ENCODE measurements at places on chromosomes 16 and 17.

GRCh38 chr17:80926591-80927250, 64.9 kb upstream of the CHMP6 start:
- DNase-seq = no peak

GRCh38 chr16:705431-706188, at the start of gene FBXL16:
Gene FBXL16, minus strand, starts transcription at chr16:705801. Its CDS starts 8,396 bp downstream, at chr16:697405.
- DNase-seq = no peak

GRCh38 chr17:53687324-53687723, 135.4 kb upstream of the KIF2B start:
- DNase-seq = no peak

- DNase-seq = no peak
These were observed 387.1 kb upstream of the TNRC6C start for GRCh38 chr17:77571155-77571981.

GRCh38 chr17:45171338-45172231, 9.9 kb downstream of the HEXIM2 start:
- no peak for DNase-seq

- peak; percentile 57 for DNase-seq
These were observed at the start of gene ACTG1 for GRCh38 chr17:81512562-81513371. Gene ACTG1, minus strand, starts transcription at chr17:81512799. Its CDS starts 445 bp downstream, at chr17:81512354.

GRCh38 chr17:10899281-10899680, 61.4 kb upstream of the PIRT start:
- no peak for DNase-seq

GRCh38 chr16:52256310-52257078, 290.4 kb downstream of the TOX3 start:
- DNase-seq = no peak

DNA sequence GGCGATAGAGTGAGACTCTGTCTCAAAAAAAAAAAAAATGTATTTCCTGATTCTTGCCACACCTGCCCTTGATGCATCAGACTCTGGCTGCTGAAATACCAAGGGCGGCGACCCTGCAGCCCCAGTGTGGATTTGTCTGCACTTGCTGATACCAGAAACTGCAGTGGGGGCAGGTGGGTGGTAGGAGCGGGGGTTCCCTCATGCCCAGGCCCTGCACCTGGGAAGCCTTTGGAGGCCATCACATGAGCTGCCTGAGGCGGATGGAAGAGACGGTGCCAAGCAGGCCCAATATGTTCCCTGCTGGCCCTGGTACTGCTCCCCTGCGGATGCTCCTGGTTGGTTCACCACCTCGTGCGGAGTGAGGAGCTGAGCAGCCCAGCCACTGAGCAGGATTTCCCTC, 50.6 kb downstream of the MARF1 start:
- DNase-seq = no peak

DNA sequence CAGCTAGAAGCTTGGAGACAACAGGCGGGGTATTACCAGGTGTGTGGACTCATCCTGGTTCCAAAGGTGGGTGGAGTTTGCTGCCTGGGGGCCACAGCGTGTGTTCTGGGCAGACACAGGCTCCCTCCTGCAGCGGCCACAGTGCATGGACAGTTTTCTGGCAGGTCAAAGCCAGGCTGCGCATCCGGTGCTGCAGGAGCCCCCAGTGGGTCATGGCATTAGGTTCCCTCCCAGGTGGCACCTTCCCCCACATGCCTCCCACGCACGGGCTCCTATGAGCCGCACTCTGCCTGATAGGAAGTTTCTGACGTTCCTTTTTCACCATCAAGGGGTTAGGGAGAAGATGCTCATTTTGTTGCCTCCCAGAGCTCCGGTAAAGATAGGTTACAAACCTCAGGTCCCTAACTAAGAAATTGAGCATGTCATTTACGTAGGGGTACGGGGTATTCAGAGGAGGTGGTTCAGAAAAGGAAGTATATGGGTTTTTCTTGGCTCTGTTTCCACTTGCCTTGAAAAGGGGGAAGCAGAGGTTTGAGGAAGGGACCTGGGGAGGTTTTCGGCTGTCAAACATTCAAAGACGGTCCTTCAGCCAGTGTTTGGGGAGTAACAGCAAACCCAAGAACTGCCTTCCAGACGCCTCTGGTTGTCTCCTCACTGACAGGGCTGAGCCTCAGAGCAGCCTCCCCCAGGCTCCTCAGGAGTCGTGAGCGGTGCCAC, 32.7 kb upstream of the NAT9 start:
- DNase-seq = no peak

DNA sequence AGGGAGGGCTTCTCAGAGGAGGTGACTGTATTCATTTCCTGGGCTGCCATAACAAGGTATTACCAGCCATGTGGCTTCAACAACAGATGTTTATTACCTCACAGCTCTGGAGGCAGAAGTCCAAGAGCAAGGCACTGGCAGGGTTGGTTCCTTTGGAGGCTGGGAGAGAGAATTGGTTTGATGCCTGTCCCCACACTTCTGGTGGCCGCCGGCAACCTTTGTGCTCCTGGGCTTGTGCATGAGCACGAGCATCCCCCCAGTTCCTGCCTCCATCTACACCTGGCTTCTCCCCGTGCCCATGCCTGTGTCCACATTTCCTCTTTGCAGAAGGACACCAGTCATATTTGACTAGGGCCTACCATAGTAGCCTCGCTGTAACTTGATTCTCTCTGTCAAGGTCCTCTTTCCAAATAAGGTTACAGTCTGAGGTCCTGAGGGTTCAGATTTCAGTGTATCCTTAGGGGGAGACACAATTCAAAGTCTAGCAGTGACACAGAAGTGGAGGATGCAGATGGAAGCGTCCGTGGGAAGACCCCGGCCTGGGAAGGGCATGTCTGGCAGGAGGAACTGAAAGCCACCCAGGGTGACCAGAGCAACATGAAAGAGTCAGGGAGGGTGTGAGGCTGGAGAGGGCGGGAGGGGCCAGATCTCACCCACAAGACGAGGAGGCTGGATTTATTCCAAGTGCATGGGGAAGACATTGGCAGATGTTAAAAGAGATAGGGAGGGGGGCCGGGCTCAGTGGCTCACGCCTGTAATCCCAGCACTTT, 188.2 kb upstream of the HSBP1 start:
- DNase-seq = no peak

GRCh38 chr16:57341062-57341440, 17.5 kb upstream of the CCL22 start:
- no peak for DNase-seq

GRCh38 chr17:10105513-10106001, 92.8 kb downstream of the GAS7 start:
- DNase-seq = no peak

GRCh38 chr17:9381068-9381467, 194.6 kb downstream of the STX8 start:
- no peak for DNase-seq

GRCh38 chr16:65624229-65624628, 502.4 kb upstream of the CDH11 start:
- no peak for DNase-seq

DNA sequence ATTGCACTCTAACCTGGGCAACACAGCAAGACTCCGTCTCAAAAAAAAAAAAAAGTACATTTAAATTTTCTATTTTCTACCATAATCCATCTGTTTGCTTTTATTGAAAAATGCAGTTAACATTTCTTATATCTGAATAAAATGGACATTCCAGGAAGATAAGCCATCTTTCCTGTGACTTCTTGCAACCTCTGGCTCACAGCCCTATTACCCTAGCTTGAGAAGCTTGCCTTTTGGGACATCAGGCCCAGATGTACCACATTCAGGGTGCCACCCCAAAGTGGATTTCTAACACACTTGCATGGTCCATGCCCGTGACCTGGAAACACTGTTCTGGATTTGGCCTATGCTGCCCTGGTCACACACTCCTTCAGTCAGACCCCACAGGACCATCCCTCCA, 30.1 kb upstream of the DDX52 start:
- no peak for DNase-seq

DNA sequence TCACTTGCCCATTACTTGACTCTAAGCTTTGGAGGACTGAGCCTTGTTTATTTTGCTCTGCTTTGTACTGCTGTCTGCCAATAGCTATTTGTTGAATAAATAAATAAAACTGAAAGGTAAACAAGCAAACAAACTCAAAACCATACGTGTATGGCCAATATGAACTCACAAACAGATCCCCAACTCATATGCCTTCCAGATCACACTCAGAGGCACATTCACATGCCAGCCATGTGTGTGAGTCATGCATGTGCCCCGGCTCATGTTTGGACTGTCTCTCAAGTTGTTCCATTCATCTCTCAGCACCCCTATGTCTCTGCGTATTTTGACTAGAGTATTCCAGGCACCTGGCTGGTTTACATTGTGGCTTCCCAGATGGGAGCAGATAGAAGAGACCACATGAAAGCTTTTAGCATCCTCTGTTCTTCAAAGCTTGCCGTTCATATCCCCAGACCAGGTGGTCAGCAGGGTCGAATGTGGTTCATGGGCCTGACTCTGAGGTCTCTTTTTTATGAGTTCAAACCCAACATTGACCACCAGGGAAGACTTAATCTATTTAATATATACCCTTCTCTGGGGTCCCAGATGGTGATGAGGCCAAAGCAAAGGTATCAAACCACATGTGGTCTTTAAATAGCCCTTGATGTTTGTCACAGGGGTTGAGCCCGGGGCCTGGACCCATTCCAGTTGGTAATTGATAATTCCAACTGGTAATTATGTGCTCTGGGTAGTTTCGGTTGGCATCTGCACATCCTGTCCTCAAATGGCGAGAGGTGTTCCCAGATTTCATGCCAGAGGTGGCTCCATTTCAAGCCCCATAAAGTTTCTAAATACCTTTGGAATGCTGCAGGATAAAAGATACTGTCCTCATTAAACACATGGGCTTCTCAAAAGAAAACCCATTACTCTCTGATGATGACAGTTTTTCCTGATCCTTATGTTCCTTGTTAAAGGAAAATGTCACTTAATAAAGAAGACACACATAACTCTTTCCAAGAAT, 287.3 kb upstream of the MAF start:
- DNase-seq = no peak

DNA sequence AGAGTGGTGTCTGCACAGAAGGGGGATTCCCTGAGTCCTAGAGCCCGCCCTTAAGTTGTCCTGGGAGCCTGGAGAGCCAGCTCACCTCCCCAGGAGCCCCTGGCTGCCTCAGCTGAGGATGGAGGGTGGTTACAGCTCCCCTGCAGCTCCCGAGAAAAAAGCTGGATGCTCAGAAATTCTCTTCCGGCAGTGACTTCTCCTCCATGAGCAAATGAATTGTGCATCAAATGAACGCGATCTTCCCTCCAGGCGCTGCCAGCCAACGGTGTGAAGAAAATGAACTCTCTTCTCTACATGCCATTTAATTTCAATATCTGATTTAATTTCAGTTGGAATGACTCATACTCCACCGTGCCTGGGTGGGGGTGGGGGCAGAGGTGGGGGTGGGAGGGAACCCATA, 14.3 kb upstream of the C16orf74 start:
- no peak for DNase-seq

GRCh38 chr16:75617121-75617520, 6.0 kb downstream of the ADAT1 start:
- DNase-seq = no peak

- no peak for DNase-seq
These were observed 10.6 kb downstream of the ZSCAN10 start for GRCh38 chr16:3088450-3088849.

DNA sequence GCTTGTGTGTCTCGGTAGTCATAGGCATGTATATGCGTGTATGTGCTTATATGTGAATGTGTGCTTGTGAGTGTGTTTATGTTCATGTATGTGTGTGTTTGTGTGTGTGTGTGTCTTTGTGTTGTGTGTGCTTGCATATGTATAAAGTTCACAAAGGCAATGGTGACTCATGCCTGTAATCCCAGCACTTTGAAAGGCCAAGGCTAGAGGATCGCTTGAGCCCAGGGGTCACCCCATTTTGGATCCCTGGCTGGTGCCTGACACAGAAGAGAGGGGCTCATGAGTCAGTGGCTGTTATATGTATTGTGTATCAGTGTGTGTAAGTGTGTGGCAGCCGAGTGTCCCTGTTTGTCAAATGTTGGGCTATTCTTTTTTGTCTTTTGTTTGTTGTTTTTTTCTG, 69.3 kb downstream of the ABCC1 start:
- DNase-seq = no peak

DNA sequence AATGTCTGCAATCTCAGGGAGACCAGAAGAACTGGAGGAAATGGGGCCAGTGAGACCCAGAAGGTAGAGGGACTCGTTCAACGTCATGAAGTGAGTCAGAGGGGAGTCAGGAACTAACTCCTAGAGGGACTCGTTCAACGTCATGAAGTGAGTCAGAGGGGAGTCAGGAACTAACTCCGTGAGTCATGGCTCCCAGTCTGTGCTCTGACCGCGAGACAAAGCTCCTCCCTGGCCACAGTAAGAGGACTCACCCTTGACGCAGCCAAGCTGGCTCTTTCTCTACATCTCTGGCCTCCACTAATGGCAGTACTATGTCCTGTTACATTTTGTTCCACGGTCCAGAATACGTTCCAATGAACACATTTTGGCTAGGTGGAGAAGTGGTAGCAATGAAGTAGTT, 902.5 kb downstream of the KCNJ2 start:
- no peak for DNase-seq

DNA sequence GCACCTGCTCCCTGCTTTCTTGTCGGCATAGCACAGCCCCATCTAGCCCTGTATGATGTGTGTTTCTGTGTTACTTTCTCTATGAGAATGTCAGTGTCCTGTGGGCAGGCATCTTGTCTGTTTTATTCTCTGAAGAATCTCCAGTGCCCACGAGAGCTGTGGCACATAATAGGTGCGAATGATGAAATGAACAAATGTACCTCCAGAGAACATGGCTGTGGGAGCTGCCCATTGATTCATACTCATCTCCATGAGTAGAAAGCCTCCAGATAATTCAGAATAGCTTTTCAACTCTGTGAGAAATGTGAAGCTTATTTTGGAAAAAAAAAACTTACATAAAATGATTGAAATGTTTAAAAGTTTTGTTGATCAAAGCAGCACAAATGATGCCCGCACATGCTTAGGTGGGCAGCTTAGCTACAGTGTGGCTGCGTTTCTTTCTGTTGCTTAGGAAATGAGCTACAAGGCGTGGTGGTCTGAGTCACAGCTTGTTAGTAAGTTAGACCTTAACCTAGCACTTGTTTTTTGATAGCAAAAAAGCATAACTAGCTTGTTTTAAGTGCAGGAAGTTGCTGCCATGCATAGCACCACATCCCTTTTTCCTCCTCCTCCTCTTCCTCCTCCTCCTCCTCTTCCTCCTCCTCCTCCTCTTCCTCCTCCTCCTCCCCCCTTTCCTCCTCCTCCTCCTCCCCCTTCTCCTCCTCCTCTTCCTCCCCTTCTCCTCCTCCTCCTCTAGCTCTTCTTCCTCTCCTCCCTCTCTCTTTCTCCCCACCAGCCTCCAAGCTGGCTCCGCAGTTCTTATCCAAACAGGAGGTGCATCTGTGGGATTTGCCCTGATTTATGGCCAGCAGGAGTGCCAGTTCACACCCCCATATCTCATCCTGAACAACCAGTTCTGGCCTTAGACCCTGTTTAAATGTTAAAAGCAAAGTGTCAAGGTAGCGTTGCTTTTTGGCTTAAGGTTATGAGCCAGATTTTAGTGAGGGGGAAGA, 221.5 kb downstream of the IRF8 start:
- no peak for DNase-seq

GRCh38 chr17:12768255-12768654, 21.0 kb upstream of the ARHGAP44 start:
- no peak for DNase-seq
